ENCODE measurements at places on chromosomes 3 and 15.

- DNase-seq: no peak
Observed at GRCh38 chr3:108099244-108099643, 8.4 kb upstream of the CD47 start.

GRCh38 chr3:116963802-116964201 lies 254.2 kb downstream of the TUSC7 start:
- DNase-seq: no peak

- DNase-seq: no peak
Observed at GRCh38 chr15:25175789-25176615, 221.2 kb downstream of the SNRPN start.

DNA sequence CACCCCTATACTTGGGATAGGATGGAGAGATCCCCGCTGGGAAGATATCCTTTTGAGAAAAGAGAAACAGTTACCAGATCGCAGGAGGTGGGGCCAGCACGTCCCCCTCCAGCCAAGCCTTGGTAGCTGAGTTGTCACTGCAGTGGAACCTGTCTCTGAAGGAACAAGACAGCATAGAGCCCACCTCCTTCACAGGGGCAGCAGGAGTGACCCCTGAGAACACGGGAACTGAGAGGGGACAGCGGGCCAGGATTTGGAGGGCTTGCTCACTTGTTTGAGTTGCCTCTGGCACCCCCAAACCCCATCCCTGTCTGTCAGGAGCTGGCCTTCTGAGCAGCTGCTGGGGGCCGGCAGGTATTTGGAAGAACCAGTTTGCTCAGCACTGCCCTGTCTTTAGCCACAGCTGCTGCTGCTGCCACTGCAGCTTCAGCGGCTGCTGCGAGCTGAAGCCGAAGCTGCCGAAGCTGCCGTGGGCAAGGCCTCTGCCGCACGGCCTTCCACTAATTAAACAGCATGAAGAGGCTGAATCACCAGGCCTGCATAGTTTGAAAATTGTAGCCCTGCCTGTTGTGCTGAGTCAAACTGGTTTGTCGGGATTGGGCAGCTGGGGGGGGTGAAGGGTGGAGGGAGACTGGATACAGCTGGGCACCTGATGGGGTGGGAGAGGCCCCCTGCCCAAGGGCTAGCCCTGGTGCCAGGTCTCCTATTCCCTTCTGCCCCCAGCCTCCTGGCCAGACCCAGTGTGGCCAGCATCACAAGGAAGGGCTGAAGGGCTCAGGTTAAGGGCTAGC lies 4.0 kb downstream of the EPHB3 start:
- DNase-seq: no peak

- DNase-seq: no peak
Observed at GRCh38 chr3:47384425-47384824, 3.6 kb downstream of the PTPN23 start.

- DNase-seq: no peak
Observed at GRCh38 chr3:25473246-25473645, 45.2 kb downstream of the RARB start.

- DNase-seq: no peak
Observed at GRCh38 chr3:146093896-146094295, 67.1 kb downstream of the PLOD2 start.

- no peak for DNase-seq
Observed at GRCh38 chr3:36815375-36815774, 51.0 kb upstream of the DCLK3 start.

DNA sequence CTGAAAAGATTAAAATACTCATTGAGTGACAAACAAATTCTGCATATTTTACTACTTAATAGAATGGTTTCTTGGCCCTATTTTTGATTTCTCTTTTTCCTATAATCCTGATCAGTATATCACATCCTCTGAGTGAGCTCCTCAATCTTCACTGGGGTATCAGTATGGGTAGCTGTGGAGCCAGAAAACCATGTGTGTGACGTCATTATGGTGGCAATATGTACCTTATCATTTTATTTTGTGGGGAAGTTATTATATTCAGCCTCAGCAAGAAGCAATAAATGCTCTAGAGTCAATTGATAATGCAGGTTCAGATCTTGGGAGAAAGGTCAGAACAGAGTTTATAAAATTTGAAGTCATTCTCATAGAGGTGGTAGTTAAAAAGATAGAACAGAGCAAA lies 1135.7 kb upstream of the CADM2 start:
- DNase-seq: no peak

- no peak for DNase-seq
Observed at GRCh38 chr3:8499181-8499611, 2.4 kb upstream of the LMCD1 start.

GRCh38 chr15:61857169-61857829 lies 202.9 kb downstream of the VPS13C start:
- no peak for DNase-seq

DNA sequence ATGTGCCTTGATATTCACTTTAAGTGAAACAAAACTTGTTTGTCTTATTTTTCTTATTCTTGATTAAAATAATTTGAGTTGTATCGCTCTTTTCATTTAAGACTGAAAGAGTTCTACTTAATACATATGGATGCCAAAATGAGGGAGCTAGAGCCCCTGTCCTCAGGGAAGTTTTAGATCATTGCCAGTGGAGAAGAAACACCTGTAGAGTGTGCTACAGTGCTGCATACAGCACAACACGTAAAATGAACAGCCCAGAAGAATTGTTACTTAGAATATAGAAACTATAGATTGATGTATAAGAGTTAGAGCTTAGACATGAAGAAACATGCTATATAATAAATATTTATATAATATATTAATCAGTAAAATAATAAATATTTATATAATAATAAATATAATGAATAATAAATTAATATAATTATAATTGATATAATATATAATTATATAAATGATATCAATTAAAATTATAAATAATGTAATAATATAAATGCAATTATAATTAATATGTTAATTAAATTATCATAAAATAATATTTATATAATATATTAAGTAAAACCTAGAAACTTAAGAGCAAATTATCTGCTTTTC lies 1234.7 kb downstream of the ROBO2 start:
- no peak for DNase-seq

GRCh38 chr3:50605901-50606326 lies 5.7 kb downstream of the CISH start:
- no peak for DNase-seq

GRCh38 chr15:88612186-88612796 lies 8.8 kb upstream of the AEN start:
- no peak for DNase-seq

DNA sequence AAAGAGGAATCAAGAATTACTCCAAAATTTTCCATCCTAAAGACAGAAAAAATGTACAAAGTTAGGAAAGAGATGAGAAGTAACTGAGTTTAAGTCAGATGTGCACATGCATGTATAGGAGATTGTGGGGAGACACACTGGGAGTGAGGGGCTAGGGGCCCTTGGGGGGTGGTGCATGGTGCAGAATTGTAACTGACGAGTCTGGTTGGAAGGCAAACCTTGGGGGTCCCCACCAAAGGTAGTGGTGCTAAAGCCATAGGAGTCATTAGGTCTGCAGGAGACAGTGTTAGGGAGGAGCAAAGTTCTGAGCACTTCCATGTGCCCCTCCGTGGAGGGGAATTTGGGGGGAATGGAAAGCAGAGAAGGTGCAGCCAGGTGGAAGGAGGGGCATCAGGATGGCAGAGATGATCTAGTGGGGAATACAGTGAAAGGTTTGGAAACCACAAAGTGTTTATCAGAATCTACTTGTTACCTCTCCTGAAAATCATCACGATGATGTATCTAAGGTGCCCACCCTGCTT lies 37.5 kb upstream of the EPHB1 start:
- DNase-seq: no peak

DNA sequence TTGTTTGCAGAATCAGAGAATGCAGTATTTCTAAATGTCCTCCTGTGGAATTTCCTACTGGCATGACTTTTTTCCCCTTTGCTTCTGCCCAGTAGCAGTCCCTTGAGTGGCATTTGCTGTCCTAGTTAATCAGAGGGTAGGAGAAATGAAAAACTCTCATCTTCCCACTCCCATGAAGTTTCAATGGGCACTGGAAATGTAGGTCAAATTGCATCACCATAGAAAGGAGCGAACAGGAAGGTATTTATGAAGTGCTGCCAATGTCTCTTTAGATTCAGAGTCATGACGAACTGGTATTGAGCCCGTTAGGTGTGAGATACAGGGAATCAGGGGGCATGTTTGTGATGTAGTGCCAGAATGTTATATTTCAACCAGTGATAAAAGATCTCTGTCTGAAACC lies 23.2 kb downstream of the ATXN7 start:
- DNase-seq: no peak

DNA sequence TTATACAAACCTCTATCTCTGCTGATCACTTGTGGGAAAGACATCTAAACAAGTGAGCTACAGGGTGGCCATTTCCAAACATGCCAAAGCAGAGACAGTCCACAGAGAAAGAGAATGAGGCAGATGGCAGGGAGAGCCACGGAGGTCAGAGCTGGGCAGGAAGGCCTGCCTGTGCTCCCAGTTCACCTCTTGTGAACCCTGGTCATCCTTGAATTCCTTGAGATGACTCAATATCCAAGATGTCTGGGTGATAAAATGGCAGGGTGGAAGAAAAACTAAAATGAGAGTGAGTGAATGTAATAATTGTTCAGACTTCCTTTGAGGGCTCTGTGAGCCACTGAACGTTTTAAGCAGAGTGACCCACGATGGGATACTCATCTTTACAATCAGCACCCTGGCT lies 104.8 kb downstream of the PLCH1 start:
- DNase-seq: no peak

DNA sequence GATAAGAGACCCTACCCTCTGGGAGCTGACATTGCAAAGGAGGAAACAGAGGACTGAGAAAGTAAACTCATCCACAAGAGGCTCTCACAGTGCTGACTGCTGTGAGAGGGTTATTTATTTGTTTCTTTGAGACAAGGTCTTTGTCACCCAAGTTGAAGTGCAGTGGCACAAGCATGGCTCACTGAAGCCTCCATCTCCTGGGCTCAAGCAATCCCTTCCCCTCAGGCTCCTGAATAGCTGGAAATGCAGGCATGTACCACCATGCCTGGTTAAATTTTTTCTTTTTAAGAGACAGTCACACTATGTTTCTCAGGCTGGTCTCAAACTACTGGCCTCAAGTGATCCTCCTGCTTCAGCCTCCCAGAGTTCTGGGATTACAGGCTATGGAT lies 52.8 kb downstream of the FBLN2 start:
- DNase-seq: no peak

DNA sequence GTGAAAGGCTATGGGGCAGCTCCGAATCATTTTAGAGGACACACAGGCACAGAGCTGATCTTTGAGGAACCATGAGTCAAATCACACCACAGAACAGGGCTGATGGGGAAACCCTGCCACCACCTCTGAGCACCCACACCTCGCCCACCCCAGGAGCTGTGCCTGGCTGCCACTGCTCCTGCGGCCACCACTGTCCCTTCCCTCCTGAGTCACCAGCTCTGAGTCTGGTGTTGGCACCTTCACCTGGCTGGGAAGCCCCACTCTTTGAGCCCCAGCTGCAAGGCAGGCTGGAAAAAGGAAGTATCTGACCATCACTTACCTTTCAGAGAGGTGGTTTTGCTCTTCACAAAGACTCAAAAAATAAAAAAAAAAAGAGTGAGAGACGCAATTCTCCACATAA lies 63.6 kb upstream of the MEF2A start:
- DNase-seq: no peak

- no peak for DNase-seq
Observed at GRCh38 chr3:66047311-66048050, 8.8 kb upstream of the MAGI1 start.

- DNase-seq: no peak
Observed at GRCh38 chr3:123386477-123387040, 62.3 kb downstream of the ADCY5 start.

GRCh38 chr15:80998251-80998650 lies 2.5 kb upstream of the TLNRD1 start:
- DNase-seq: no peak

DNA sequence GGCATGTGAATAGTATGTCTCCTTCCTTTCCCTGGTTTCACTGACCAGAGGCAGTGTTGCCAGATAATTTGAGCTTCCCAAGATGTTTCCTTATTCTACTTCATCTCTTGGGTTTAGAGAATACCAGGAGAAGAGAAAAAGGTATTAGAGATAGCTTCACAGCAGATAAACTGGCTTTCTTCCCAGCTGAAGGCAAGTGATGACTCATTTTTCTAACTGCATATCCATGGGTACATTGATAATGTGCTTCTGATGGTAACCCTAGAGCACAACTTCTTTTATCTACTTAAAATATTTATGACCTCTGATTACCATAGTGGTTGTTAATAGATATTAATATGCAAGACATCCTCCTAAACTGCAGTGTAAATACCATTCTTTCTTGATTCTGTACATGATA lies 34.6 kb upstream of the CMTM8 start:
- no peak for DNase-seq

- no peak for DNase-seq
Observed at GRCh38 chr15:63801171-63801570, 32.6 kb downstream of the HERC1 start.

DNA sequence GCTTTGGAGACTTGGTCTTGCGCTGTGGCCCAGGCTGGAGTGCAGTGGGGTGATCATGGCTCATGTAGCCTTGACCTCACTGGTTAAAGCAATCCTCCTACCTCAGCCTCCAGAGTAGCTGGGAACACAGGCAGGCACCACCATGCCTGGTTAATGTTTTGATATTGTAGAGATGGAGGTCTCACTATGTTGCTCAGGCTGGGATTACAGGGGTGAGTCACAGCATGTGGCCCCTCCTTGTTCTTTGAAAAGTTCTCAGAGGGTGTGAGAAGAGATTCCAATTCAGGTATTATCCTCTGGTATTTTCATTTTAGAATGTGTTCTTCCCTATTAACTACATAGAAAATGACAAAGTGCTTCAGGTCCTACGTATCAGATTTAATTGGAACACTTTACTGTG lies 51.9 kb upstream of the RPL32 start:
- no peak for DNase-seq

GRCh38 chr15:41333026-41333562 lies 413 bp downstream of the NUSAP1 start:
- DNase-seq: no peak

GRCh38 chr15:60643555-60643954 lies 164.6 kb upstream of the ICE2 start:
- no peak for DNase-seq

DNA sequence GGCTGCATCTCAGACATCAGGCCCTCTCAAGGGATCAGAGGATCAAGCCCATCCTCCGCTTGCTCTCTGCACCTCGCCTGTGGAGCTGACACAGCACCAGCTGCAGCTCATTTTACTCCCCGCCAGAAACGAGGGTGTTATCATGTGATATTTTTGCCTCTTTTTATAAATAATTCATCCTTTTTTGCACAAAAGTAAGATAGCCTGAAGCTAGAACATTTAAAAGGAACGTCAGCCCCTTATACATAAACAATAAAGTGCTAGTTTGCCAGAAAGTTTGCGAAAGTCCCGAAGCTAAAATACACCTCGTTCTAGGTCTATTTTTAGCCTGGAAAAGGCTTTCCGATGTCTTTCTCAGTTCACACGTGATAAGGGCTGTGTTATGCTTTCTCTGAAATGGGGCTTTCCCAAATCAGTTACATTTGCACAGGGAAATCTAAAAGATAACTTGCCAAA lies 9.6 kb upstream of the FAM174B start:
- no peak for DNase-seq

DNA sequence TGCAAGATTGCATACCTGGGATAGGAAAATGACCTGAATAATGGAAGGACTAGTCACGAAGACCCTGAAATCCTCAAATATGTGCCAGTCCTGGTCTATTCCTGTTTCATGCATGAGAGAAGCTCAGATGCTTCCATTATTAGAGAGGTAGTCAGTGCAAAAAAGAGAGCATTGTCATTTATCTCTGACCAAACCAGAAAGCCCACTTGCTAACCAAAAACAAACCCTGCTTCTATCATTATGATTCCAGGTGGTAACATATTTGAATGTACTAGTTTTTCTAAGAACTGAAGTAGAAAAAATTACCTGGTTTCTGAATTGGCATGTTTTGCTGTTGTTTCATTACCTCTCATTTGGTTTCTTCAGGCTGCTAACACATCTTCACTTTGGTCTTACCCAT lies 160.8 kb upstream of the MANF start:
- no peak for DNase-seq

All from stimulated activated CD4-positive, alpha-beta T cell treated with anti-CD3 and anti-CD28 coated beads, Interleukin-1b, Interleukin-23, amount 100 ng/mL, for 24 hours (primary cell).